NCI-H146 (cell line): ENCODE measurements at places on chromosomes 4 and X.

GRCh38 chrX:69618803-69619202 is 2.9 kb downstream of the EDA start:
- no peak for DNase-seq

DNA sequence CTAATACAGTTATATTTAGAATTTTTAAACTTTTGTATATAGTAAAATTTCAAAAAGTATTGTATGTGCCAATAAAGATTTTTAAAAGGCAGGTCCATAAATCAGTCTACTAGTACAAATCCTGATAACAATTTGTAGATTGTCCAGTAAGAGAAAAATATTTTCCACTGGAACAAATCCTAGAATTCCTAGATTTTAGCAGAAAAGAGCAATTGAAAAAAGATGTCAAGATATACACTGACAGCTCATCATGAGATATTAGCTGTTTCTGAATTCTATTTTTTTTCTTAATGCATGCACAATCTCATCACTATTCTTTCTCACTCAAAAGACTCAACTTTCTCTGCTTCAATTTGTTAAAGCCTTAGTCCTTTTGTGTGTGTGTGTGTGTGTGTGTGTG is 289.2 kb upstream of the MAD2L1 start:
- DNase-seq = no peak

GRCh38 chr4:99248714-99249113 is 29.7 kb upstream of the ADH6 start:
- no peak for DNase-seq

DNA sequence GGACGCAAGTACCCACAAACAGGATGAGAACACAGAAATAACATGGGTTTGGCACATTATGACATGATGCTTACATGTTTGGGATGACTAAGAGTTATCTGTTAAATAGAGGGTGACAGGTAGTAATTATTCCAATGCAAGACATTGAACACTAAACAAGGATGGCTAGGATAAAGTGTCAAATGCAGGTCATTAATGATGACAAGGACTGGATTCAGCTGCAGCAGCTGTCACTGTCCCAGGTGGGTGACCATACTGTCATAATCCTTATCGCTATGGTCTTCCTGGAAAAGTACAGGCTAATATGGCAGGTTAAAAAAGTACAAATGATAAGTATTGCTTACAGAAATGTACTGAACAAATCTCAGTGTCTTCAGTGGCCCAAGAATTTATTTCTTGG is 123.9 kb downstream of the ANTXR2 start:
- DNase-seq = peak; percentile 32

- DNase-seq = no peak
Measured at GRCh38 chr4:158605393-158605792, 66.3 kb downstream of the C4orf46 start.

DNA sequence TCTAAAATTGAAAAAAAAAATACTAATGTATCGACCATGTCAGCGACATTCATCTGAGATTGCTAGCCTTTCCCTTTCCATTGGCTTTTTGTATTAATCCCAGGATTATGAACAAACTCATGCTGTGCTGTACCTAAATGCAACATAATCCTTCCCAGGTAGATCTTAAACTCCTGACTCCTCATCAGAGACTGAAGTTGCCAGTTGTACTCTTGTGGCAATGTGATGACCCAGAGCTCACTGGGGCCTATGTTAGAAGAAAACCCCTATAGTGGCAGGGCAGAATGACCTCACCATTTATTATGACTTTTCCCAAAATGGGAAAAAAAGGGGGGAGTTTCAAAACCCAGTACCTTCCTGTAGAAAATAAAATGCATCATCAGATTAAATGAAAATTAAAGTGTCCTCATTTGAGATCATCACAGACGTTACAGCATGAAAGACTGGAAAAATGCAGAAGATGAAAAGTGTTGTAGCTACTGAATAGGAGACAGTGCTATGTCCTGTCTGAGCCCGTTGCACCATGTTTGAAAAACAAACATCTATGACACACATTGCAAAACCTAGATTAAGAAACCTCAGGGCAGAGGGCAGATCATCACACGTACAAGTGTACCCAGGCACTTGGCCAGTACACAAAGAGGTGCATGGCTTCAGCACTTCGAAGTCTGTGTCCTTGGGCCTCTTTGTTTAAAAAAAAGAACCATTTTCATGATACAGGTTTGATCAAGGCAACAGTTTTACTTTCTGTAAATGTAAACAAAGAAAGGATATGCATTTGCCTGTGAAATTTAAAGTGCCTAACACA is 6.8 kb upstream of the ACSL4 start:
- DNase-seq = no peak

- DNase-seq = no peak
Measured at GRCh38 chr4:126906466-126906865, 726.3 kb upstream of the INTU start.

DNA sequence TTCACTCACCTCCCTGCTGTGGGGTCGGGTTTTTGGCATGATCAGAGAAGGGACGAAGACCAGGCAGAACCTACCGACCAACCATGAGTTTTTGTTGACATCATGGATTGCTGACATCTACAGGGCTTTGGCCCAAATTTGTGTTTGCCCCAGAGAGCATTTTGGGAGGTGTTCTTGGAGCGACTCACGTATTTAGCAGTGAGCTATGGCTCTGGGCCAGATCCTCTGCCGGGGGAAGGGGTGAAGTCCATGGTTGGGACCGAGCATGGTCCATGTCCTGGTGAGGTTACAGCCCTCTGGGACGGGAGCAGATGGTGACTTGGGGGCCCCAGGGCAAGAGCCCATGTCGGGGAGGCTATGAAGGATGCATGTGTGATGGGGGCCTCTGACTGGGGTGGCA is 17.4 kb downstream of the SORCS2 start:
- DNase-seq = no peak

DNA sequence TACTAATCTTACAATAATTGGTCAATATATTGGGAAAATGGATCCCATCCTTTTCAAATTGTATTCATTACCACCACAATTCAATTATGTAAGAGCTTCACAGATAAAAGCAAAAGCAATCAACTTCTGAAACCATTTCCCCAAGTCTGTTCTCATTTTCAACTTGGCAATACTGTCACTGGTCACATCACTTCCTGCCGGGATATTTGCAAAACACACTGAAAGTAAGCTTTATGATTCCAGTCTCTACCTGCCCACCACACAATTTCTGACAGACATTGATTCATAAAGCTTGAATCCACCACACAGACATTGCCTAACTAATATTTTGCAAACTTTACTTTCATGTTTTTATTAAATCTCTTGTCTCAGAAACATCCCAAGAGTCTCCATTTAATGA is 53.6 kb downstream of the LIN54 start:
- DNase-seq = no peak

- peak; percentile 25 for DNase-seq
Measured at GRCh38 chrX:38664285-38664684, 102.9 kb downstream of the TSPAN7 start.

DNA sequence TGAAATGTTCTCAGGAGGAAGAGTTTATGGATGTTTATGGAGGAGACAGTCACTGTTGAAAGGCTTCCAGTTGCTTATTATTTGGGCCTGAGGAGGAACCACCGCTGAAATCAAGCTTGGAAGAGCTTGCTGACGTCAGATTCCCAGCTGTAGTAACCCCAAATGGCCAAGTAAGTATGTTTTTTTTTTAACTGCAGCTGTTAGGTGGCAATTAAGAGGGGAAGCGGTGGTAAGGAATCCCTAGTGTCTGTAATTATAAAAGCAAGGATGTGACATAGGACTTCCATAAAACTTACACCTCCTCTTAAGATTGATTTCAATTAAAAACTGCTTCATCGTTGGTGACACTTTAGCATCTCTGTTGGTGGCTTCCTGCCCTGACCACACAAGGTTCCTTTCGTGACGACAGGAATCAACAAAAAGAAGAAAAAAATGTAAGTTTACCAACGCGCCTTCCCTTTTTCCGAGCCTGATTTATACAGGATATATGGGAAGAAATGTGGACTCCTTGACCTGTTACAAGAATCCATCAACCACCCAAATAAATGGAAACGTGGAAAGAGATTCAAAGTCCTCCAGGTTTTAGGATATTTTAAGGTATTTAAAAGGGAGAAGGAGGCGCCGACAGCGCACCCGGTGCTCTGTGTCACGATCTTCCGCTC is 884 bp downstream of the RELL1 start:
- no peak for DNase-seq

GRCh38 chr4:185902654-185903053 is 90.7 kb upstream of the SORBS2 start:
- no peak for DNase-seq

DNA sequence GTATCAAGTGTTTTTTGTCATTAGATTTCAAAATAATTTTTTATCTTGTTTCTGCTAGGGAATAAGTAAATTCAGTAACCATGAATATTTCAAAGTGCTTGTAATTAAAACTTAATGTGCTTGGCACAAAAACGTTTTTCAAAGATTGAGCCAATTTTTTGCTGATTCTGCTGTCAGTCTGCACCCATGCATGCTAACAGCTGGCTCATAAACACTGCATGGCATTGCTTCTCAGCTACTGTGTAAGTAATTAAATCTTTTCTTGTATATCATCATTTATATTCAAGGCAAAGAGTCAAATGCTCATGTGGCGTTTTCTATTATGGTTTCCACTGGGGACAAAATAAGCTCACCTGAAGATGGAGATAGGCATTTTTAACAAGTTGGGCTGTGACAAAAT is 66.8 kb upstream of the SPANXN2 start:
- DNase-seq = no peak

GRCh38 chr4:86959588-86960500 is 25.0 kb downstream of the AFF1 start:
- no peak for DNase-seq

- no peak for DNase-seq
Measured at GRCh38 chr4:183576701-183577404, 72.0 kb downstream of the ING2 start.

DNA sequence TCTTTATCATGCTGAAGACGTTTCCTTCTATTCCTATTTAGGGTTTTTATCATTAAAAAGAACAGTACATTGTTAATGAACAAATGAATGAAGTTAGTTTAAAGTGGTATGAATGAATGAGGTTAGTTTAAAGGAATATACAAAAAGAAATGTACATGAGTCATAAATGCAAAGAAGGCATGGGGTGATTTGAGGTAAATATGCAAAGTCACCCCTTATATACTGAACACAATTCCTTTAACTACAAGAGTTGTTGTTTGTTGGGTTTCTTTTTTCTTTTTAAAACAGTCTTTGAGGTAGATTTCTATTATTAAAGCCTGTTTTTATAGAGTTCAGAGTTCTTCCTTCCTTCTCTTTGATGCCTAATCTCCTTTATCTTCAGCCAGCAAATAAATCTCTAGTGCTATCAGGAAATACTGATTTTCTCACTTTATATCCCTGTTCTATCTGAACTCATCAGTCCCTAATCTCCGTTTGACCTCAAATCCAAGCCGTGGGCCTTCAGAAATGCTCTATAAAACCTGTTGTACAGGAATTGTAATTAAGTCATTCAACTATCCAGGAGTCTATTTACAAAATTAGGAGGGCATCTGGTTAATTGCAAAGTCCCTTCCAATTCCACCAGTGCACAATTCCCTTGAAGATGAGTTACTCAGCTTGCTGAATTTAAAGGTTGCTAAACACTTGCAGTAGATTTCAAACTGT is 31.6 kb upstream of the ABCG2 start:
- no peak for DNase-seq

GRCh38 chrX:110188701-110189558 is 129.0 kb downstream of the AMMECR1 start:
- DNase-seq = no peak

DNA sequence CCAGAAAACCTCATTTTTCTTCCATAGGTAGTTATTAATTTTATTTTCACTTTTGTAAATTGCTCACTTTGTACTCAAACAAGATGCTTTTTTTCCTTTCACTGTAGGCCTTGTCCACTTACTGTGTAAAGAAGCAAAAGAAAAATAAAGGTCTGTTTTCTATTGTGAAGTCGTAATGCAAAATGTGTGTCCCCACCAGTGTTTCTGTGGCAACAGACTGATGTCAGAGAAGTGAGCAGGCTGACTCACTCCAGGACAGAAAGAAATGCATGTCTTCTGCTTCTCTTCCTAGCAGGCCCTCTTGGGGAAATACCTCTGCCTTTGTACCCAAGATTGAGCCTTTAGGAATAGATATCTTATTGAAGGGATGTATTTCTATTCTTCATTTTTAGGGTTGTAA is 30.3 kb downstream of the INPP4B start:
- no peak for DNase-seq

- no peak for DNase-seq
Measured at GRCh38 chr4:73895201-73896175, 26.3 kb downstream of the CXCL1 start.

GRCh38 chrX:69493193-69493592 is 10.9 kb upstream of the NALF2 start:
- DNase-seq = peak; percentile 15

GRCh38 chr4:171875291-171875690 is 62.1 kb downstream of the GALNTL6 start:
- no peak for DNase-seq

DNA sequence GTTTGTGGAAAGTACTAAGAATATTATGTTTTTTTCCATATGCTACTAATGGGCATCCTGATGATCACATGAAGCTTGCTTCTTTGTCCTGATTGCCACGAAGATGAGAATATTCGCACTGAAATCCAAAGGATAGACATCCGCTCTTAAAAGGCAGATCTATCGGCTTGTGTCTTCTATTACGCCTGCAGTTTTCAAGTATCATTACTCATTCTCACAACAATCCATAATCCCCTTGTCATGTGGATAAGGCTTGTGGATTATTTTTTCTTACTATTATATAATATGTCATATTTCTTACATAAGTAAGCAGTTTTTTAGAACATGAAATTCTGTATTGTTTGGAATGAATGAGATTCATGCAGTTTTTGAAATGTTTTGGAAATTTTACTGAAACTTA is 62.8 kb downstream of the KCNIP4 start:
- DNase-seq = no peak

GRCh38 chrX:47245156-47245555 is 12.3 kb downstream of the USP11 start:
- DNase-seq = no peak

DNA sequence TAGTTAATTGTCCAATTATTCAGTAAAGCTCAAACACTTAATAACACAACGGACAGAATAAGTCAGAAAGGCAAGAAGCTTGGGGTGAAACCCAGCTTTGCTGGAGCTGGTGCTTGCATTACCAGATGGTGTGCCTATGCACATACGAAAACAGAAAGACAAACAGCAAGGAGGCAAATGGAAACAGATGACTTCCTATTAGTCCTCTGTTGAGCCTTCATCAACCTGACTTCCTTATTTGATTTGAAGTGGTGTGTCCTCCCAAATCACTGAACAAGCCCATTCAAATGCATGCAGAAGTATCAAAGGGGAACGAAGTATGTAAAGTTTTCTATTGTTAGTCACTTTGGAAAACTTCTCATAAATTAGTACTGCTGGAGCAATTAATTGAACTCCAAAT is 166.2 kb downstream of the ATP10D start:
- no peak for DNase-seq

- DNase-seq = no peak
Measured at GRCh38 chr4:10006601-10007435, 14.5 kb downstream of the SLC2A9 start.

- DNase-seq = peak; percentile 15
Measured at GRCh38 chr4:84722720-84723119, 139.8 kb downstream of the CDS1 start.

GRCh38 chr4:123073650-123074049 is 151.3 kb upstream of the NUDT6 start:
- no peak for DNase-seq

- no peak for DNase-seq
Measured at GRCh38 chrX:110015915-110016314, 13.0 kb downstream of the TMEM164 start.
